Spleen (tissue), 13 donors: ENCODE measurements at places on chromosomes 12 and 14.

DNA sequence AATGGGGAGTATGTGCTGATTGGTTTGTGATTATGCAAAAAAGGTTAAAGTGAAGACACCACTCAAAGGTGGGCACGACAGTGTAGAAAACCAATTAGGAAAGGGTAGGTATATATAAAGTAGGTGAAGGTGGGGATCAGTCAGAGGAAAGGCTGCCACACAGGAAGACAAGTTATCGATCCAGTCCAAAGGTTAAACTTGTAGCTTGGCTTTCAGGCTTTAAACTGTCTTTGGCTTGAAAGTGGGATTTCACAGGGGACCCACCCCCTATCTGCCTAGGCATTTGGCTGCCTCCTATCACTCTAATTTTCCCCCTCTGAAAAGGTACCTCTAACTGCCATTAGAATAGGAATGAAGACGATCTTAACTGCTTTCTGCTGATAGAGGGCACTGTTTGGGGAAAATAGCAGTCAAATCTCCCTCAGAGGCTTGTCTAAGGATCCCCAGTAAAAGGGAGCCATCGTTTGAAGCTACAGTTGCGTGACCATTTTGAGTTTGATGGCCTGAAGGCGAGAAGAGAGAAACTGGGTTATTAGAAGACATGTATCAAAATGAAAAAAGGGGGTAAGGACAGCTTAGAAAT lies 250.2 kb downstream of the GPHN start:
- DNase-seq, result no peak

- DNase-seq, result no peak
Measured at GRCh38 chr12:4615667-4616066, 33.2 kb downstream of the AKAP3 start.

DNA sequence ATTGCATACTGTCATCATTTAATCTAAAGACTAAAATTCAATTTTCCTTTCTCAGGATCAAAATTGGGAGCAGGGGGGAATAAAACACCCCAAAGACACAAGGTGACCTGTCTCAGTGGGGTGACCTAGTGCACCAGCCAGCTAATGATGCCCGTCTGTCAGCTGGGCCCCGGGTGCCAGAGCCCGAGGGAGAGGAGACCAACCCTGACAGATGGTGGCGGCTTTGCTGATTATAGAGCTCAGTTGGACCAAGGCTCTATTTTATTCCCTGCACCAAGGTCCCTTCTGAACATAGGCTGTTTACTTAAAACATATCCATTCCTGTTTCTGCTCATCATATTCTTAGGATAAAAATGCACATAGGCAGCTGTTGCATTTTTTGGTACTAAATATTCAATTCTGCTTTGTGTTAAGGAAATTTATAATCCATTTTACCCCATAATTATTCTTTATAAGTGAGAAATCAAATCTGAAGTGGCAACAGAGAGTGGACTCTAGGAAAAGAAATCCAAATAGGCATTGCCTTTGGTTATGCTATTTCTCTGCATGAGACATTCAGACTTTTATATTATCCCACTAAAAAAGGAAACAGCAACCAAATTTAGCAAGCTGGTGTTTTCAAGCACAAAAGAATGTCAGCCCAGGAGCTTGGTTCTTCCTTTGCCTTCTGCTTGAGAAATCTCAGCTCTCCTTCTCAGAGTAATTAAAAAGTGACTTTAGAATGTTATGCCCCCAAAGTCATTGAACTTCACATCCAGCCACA lies 96.8 kb upstream of the IFNG-AS1 start:
- DNase-seq, result no peak

DNA sequence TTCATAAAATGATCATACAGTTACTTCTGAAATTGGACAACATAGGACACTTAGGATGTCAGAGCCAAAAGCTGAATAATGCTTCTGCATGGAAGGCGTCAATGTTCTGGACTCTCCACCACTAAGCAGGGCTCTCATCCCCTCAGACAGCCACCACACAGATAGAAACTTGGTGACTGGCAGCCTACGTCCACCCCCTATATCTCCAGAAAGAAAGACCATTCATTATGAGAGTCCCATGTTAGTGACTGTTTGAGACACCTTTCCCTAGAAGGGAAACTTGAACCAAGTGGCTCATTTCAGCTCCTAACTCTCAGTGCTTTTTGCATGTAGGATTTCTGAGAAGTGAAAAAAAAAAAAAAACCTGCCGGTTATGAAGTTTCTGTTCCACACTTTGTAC lies 251.0 kb upstream of the FKBP4 start:
- no peak for DNase-seq

- DNase-seq, result no peak
Measured at GRCh38 chr14:94543449-94544124, 17.7 kb upstream of the SERPINA4 start.

GRCh38 chr14:20782280-20782890 lies 1.3 kb downstream of the RNASE6 start:
- DNase-seq, result no peak

DNA sequence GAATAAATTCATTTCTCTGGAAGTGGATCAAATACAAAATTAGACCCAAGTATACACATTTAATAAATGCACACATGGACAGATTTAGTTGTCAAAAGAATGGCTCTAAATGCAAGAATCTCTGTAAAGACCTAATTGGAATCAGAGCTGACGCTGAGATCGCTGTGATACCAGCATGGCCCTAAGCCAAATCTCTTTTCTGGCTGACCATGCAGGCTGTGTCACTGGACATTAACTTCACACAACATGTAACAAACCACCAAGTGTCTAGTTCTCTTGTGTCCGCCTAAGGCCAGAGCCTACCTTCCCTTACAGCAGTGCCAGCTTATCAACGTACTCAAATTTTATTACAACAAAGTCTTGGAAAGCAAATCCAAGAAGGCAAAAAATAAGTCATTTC lies 127.5 kb downstream of the MED13L start:
- no peak for DNase-seq

DNA sequence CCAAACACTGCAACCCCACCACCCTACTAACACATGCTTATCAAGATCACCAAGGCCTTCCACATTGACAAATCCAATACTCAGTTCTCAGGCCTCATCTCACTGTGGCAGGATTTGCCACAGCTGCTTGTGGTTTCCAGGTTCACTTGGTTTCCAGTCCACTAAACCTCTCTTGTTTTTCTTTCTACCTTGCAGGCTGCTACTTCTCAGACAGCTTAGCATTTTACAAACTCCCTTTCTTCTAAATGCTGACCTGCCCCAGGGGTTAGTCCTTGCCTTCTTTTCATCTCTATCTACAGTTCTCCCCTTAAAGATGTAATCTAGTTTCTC lies 84.1 kb downstream of the BCAT1 start:
- DNase-seq, result no peak

DNA sequence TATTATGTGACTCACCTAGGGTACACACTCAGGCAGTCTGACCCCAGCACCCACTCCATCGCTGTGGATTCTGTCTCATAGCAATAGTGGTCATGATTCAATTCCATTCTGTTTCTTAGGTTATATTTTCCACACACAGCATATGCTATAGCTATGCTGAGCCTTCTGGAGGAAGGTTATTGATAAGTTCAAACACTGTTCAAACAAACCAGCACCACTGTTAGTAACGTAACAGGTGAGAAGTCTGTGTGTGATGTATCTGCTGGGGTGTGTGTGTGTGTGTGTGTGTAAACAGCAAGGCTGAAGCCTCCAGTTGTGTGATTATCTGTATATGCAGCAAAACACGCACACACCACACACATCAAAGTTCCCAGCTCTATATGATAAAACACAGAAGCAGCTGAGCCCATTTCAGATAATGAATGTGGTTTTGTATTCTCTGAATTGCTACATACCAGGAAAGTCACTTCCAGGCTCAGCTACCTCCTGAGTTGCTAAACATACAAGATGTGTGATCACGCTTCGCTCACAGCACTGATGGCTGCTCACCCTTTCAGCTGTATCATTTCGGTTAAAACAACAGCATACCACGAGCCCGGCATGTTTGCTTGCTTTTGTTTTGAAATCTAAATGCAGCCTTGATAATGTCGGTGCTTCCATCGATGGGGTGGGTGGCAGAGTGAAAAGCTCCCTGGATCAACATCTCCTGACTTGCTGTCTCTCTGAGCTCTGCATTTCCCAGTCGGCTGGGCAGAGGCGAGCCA lies 6.8 kb upstream of the SYNE3 start:
- DNase-seq, result no peak

DNA sequence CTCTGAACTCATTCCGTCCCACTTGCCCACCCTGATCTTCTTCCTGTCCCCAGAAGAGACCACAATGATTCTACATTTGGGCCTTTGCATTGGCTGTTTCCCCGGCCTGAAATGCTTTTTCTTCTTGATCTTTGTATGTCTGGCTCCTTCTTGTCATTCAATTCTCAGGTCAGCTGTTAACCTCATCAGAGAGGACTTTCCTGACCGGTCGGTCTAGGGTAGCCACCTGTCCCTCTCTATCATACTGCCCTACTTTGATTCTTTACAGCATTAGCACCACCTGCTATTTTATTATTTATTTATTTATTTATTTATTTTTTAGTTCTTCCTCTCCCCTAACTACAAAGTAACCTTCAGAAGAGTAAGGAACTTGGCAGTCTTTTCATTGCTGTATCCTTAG lies 84.3 kb downstream of the DYRK2 start:
- DNase-seq, result no peak

DNA sequence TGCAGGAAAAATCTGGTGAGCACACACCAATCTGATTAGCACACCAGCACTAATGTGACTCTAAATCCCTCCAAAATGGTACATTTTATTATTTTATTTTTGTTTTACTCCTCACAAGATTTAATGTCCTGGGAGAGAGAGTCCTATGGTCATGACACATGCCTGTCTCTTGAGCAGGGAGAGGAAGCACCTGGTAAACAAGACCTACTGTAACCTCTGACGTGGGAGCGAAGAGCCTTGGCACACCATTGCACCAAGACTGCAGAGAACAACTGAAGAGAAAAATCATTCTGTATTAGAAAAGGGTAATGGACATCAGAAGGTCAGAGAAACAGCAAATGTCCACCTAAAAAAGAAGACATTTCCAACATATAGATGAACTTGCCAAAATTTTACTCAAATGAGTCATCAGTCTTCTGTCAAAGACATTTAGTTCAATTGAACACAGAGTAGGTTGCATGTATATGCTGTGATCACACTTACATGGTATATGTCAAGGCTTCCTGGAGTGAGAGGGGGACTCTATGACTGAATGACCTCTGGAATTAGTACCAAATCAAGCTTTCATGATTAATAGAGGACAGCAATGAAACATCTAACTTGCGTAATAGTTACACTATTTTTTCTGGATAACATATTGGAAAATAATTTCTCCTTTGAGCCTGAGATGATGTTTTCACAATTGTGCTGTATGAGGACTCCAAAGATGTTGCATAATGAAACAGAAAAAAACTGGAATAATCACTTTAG lies 186.9 kb upstream of the FLRT2 start:
- DNase-seq, result no peak

DNA sequence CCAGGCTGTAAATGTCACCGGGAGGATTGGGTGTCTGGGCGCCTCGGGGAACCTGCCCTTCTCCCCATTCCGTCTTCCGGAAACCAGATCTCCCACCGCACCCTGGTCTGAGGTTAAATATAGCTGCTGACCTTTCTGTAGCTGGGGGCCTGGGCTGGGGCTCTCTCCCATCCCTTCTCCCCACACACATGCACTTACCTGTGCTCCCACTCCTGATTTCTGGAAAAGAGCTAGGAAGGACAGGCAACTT lies 1.3 kb downstream of the GAPDH start:
- DNase-seq, result no peak

- DNase-seq, result no peak
Measured at GRCh38 chr12:76545486-76545885, 14.1 kb downstream of the OSBPL8 start.

DNA sequence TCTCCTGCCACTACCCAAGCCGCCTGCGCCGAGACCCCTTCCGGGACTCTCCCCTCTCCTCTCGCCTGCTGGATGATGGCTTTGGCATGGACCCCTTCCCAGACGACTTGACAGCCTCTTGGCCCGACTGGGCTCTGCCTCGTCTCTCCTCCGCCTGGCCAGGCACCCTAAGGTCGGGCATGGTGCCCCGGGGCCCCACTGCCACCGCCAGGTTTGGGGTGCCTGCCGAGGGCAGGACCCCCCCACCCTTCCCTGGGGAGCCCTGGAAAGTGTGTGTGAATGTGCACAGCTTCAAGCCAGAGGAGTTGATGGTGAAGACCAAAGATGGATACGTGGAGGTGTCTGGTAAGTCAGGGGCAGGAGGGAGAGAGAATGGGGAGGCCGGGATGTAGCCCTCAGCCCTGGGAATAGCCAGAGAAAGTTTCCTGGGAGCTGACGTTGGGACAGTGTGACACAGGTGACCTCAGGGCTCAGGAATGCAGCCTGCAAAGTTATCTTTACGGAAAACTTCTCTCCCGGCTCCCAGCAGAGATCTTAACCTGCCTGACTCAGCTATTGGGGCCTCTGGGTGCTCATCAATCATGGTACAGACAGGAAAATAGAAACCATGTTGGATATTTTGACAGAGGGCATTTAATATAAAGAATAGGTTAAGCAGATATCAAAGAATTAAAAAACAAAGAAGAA lies 747 bp downstream of the HSPB8 start:
- no peak for DNase-seq

GRCh38 chr12:58741226-58741625 lies 179.1 kb downstream of the LRIG3 start:
- no peak for DNase-seq

- no peak for DNase-seq
Measured at GRCh38 chr14:23167116-23167847, 16.2 kb downstream of the SLC7A8 start.

DNA sequence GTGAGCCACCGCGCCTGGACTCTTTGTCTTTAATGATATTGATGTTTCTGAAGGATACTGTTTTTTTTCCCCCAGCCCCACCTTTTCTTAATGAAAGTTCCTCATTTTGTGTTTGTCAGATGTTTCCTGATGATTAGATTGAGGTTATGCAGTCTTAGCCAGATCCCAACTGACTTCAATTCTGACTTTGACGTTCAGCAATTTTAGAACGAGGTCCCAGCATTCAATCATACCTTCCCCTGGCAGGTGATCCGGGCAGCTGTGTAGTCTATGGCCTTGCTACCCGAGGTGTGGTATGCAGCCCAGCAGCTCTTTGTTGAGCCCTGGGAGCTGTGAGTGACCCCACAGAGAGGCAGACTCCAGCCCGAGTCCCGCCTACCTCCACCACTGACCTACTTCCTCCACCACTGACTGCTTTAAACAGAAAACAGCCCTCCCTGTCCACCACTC lies 82.7 kb downstream of the LGMN start:
- no peak for DNase-seq

DNA sequence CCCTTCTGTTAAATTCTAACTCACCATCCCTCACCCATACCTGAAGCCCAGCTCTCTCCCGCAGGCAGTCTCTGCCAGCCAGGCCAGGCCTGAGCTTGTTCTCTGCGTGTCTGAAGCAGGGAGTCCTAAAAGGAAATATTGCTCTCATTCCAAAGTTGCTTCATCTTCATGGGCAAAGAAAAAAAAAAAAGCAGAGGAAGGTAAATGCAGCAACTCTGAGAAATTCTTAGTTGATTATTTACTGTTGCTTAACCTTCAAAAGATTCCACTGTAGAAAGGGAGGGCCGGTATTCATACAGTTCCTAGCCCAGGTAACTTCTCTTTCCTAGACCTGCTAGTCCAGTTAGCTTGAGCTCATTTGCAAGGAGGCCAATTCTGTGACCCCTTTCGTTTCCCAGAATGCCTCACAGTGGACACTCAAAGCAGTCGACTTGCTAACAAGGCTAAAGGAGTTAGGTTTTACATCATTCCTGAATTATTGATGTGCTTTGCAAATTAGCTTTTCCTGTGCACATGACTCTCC lies 193.5 kb upstream of the EEA1 start:
- DNase-seq, result no peak

GRCh38 chr12:53492188-53492587 lies 7.1 kb downstream of the MAP3K12 start:
- DNase-seq, result no peak

- DNase-seq, result no peak
Measured at GRCh38 chr12:97336900-97337751, 125.5 kb upstream of the RMST start.
